Activated CD8-positive, alpha-beta memory T cell treated with anti-CD3 and anti-CD28 coated beads for 48 hours (primary cell): ENCODE measurements at places on chromosomes 3 and 15.

- no peak for DNase-seq
Measured at GRCh38 chr3:132341746-132342145, 24.5 kb downstream of the ACP3 start.

DNA sequence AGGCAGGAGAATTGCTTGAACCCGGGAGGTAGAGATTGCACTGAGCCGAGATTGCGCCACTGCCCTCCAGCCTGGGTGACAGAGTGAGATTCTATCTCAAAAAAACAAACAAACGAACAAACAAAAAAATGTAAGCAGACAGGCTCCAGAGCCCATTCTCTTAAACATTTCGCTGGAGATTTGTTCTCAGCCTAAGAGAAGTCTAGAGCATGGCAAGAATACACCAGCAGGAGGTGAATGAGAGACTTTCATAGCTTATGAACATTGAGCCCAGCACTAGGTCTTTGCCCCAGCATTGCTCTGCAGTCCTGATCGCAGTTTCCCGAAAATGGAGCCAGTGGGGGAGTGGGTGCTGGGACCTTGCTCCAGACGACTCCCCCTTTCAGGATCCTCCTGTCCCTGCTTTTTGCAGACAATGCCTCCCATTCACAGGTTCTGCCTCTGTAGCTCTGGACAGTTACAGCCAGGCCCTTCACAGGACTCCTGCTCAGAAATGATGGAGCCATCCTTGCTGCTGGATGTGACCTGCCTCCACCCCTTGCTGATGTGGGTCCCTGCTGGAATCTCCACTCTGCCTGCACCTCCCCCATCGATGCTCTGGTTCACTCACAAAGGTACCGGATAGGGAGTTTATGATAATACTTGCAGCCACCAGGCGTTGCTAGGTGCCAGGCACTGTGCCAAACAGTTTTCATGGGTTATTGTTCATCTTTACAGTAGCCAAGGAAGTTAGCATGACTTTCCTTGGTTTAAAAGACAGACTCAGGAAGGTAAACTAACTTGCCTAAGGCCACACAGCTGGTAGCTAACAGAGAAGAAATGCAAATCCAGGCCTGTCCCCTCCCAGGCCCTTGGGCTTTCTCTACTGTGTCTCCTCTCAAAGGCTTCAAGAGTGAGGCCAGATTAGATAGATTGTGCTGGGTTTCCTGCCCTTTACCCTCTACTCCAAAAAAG lies 329.7 kb upstream of the TLE3 start:
- DNase-seq: no peak

DNA sequence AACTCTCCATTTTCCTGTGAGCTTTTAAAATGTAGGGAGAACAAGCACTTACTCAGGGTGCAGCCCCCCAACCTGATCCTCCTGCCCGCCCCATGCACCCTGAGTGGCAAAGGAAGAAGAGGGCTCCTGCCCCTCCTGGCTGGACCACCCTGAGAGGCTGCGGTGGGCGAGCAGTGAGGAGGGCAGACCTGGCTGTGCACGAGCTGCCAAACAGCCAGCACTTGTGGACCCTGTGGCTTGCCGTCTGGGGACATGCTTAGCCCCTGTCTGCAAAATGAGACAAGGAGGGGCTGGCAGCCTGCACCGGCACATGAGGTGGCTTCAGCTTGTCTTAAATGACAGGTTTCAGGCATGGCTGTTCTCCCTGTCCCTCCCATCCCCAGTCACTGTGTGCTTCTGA lies 18.6 kb downstream of the ATP10A start:
- DNase-seq: no peak

GRCh38 chr3:146912241-146913015 lies 307.3 kb upstream of the PLSCR5 start:
- DNase-seq: no peak

GRCh38 chr3:19074257-19074900 lies 73.9 kb upstream of the KCNH8 start:
- DNase-seq: no peak

DNA sequence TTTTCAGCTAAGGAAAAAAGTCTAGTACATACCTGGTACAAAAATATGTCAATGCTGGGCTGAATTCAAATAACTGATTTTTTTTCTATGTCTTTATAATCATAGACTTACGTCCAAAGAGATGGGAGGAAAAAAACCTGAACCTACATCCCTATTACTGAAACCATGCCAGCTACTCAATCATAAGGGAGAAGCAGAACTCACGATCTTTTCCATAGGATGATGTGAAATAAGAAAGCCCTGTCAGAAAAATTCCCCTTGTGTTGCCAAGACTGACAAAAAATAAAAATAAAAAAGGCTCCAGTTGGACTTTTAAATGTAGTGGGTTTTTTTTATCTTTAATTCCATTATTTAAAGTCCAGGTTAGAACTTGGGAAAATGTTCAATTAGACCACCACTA lies 3.3 kb downstream of the MSL2 start:
- DNase-seq: no peak

GRCh38 chr15:80691575-80691974 lies 3.5 kb upstream of the ABHD17C start:
- DNase-seq: no peak

- DNase-seq: no peak
Measured at GRCh38 chr15:83588441-83588840, 65.5 kb upstream of the ADAMTSL3 start.

DNA sequence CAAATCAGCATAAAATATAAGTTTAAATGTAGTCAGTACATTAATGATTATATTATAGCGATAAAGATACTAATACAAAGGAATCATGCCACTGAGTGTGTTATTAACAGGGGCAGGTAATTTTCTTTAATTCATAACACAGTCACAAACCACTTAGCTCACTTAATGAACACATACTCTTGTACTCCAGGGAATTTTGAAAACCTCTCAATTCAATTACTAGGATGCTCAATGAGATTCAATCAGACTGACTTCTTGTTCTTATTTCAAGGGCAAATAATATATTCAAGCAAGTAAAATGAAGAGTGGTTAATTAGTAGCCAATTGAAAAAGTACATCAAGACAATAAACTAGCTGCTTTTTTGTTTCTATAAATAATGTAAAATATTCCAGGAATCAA lies 5.8 kb upstream of the SUCNR1 start:
- no peak for DNase-seq

- DNase-seq: no peak
Measured at GRCh38 chr3:25287291-25287884, 140.7 kb upstream of the RARB start.

- no peak for DNase-seq
Measured at GRCh38 chr3:5411786-5412185, 224.3 kb downstream of the EDEM1 start.

- DNase-seq: no peak
Measured at GRCh38 chr3:176463610-176464009, 733.7 kb downstream of the TBL1XR1 start.
